ENCODE measurements at places on chromosomes 6 and 20.

GRCh38 chr6:166194914-166195859, 27.5 kb upstream of the TBXT start:
- DNase-seq: no peak

DNA sequence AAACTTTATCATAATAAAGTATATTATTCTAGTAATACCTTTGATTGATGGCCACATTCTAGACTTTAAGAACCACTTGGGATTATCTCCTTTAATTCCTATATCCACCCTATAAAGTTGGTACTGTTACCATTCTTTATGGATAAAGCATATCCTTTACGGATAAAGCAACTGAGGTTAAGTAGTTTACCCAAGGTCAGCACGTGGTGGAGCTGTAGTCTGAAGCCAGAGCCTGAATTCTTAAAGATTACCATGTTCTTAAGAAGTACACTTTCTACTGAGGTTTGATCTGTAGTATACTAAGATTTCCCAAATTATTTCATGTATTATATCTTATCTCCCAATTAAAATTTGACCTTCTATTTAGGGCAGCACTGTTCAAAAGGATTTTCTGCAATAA, 3.0 kb upstream of the NCOA7 start:
- DNase-seq: no peak

GRCh38 chr20:18011951-18012645, 43.3 kb downstream of the MGME1 start:
- no peak for DNase-seq

GRCh38 chr6:1399085-1399780, 9.9 kb downstream of the FOXF2 start:
- DNase-seq: no peak

DNA sequence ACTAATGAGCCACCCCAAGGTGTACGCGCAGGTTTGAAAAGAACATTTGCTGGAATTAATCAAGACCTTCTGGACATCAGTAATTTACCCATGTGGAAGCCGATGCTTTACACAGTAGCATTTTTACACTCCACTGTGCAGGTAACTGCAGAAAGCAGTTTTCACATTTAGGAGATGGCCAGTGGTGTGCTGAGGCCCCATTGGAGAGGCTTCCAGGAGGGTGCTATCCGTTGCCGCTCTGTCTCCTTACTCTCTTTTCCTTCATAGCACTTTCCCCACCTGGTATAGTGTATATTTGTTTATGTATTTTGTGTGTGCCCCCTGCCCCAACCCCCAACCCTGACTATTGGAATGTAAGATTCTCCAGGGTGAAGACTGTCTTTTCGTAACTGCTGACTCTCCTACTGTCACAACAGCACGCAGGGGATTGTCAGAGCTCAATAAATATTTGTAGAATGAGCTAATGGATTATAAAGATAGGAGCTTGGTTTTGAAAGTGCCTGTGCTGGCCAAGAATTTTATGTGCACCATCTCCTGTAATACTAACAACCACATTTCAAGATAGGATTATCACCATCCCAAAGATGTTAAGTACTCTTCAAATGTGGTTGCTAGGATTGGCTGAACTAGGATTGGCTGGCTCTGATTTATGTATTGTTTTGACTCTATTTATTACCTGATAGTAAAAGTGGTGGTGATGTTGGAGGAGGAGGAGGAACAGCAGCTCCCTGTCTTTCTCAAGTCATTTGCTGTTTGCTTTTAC, 74.0 kb upstream of the GLP1R start:
- no peak for DNase-seq

GRCh38 chr20:5674176-5674660, 76.0 kb upstream of the SHLD1 start:
- no peak for DNase-seq

GRCh38 chr6:161486361-161487216, 212.7 kb upstream of the AGPAT4 start:
- no peak for DNase-seq

GRCh38 chr6:158849899-158850806, 31.0 kb upstream of the EZR start:
- no peak for DNase-seq

- DNase-seq: no peak
These were observed 12.8 kb downstream of the NHSL1 start for GRCh38 chr6:138486249-138487101.

DNA sequence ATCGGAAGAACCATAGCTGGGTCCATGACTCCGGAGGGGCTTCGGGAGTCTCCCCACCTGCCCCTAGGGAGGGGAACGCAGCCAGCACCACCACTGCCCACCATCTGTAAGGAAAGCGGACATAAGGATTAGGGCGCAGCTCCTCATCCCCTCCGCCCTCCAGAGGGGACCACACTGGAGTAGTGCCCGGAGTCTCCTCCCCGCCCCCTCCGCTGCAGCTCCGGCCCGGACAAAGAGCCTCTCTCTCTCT, 628 bp downstream of the SLC35B2 start:
- DNase-seq: no peak

- DNase-seq: no peak
These were observed 10.1 kb downstream of the HRH3 start for GRCh38 chr20:62209850-62210495.

DNA sequence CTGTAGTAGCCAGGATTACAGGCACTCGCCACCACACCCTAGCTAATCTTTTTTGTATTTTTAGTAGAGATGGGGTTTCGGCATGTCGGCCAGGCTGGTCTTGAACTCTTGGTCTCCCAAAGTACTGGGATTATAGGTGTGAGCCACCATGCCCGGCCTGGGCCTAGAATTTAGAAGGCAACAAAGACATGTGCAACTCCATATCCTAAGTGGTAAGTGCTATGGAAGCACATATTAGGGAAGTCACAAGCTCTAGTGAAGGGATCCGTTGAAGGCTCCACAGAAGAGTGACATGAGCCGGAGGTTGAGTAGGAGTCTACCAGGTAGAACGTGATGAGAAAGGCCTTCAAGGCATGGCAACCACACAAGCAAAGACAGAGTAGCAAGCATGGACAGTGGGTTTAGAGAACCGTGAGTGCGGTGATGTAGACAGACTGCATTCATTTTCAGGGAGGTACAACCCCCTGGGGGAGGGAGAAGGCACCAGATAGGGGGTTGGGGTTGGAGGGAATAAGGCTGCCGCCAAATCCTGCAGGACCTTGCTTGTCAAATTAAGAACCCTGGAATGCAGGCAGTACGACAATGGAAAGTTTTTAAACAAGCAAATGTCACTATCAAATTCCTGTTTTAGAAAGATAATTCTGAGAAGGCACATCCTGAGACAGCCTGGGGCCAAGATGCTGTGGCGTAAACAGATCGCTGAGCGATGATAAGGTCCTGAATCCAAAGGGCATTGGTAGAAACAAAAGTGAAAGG, 50.2 kb downstream of the ARHGAP18 start:
- no peak for DNase-seq

GRCh38 chr20:10527781-10528180, 92.7 kb downstream of the SLX4IP start:
- DNase-seq: no peak

GRCh38 chr20:17652411-17652810, 29.6 kb downstream of the RRBP1 start:
- no peak for DNase-seq

DNA sequence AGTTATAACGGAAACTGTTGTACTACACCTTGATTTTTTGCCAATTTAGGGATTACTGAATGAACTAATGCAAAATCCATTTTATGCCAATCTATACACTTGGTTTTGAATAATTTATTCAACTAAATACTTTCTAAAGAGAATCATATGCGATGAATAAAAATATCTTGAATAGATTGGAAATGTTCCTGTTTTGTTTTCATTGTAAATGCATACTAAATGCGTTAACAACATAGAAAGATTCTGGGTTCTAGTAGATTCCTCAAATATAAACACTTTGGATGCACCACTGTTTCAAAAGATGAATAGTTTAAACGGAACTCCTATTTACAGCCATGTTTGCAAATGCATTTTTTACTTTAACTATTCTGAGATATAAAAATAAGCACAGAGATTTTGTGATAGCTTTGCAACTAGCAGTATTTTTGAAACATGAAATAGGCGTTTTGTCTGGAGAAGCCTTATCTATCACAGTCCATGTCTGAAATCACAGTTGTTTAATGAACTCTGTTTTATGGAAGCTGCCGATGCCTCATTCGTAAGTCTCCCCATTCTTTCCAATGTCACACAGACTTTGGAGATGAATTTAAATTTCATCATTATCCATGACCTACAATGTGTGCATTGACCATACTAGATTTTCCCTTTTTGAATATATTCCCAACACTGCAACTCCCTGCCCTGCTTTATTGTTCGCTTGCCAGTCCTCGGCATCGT, 277.7 kb upstream of the QKI start:
- no peak for DNase-seq

GRCh38 chr6:16483315-16483875, 245.0 kb downstream of the GMPR start:
- DNase-seq: no peak

DNA sequence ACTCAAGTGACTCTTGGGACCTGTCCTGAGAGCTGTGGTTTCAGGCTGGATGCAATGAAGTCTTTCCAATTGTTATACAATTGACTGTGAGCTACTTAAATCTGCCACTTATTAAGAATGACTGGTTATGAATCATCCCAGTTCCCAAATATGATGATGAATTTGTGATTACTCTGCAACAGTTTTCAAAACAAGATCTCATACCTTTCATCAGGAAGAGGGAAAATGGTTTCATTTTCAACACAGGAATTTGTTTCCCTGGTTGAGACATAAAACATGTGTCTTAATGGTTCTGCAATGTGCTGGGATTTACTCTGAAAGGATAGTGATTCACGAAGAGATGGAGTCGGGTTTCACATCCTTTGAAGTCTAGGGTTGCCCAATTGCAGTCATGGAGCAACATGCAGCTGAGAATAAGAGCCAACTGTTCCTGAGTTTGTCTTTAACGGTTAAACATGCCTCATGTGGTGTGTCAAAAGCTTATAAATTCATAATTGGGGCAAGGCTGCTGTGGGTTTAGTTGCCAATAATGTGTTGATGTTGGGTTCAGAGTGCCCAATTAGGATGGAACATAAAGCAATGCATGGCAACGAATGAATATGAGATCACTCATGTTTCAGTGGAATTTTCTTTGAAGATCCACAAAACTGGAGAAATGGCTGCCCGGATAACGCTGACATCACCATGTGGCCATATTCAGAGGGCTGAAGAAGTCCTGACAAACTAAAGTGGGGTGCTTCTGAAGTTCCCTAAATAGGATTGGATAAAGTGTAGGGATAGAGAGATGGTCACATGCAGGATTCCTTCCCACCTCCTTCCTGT, 41.0 kb downstream of the CYP24A1 start:
- DNase-seq: no peak

GRCh38 chr6:75331151-75331550, 46.6 kb upstream of the TMEM30A start:
- DNase-seq: no peak

GRCh38 chr20:20850407-20850806, 138.0 kb upstream of the RALGAPA2 start:
- no peak for DNase-seq

DNA sequence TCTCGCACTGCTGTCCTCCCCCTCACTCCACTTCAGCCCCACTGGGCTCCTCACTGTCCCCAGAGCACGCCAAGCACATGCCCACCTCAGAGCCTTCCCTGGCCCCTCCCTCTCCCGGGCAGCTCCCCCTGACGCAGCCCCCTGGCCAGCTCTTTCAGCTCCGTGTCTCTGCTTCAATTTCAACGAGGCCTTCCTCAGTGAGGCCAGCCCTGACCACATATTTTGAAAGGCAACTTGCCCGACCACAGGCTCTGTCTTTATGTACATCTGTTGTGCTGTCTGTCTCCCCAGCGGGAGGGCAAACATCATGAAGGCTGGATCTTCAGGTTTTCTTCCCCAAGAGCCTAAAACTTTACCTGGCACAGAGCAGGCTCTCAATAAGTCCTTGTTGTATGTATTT, 44.6 kb downstream of the JPH2 start:
- DNase-seq: no peak

DNA sequence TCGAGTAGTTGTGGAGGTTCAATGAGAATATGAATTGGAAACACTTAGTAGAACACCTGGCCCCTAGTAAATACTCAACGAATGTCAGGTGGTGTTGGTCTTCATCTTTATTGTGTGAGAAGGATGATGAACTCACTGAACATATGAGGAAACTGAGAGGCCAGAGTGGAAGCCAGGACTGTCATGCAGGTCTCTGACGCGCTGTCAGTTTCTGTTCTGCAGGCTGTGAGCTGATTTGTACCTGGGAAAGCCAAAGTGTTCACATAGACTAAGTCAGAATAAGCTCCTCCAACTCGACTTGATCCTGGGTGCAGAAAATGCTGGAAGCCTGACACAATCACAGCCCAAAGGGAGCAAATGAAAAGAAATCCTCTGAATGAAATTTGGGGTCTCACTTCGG, 222.2 kb downstream of the LY86 start:
- DNase-seq: no peak

GRCh38 chr6:43269273-43270007, 26.2 kb downstream of the TTBK1 start:
- no peak for DNase-seq

Measured in forelimb muscle (tissue), 1 donor.